ENCODE measurements at places on chromosomes 4 and X.

DNA sequence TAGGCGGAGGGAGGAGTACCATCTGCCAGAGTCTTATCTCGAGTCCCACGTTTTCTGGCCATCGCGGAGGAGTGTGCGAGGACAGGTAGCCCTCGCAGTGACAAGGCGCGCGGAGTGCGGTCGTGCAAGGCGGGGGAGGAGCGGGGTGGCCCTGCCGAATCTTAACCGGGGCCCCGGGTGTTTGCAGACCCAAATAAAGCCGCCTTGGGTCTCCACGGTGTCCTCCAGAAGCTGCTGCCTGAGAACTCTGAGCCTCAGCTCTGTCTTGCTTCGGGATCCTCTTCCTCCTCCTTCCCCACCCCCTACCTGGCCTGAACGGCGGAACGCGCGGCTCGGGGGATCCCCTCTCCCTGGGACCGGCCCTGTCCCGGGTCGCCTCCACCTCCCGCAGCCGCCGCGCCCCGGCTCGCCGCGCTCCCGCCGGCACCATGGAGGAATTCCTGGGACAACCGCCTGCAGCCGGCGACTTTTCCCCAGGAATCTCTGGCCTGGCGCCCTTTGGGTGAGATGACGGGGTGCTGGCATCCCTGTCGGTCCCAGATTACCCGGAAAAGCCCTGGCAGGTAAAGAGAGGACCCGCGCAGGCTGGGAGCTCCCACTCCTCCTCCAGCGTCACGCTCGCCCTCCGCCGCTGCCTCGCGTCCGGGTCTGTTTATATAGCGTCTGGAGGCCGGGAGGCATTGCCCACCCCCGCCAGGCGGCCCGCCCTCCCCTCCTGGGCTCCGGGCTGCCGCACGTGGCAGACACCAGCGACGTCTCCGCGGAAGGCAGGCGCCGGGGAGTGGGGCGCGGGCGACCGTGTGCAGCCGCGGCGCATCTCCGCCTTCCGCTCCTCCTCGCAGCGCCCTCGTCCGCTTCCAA, at the start of gene GALNTL6:
TSS of gene GALNTL6 (plus strand) at position 740 of the 861 bp plus-strand sequence.
- no peak for DNase-seq

DNA sequence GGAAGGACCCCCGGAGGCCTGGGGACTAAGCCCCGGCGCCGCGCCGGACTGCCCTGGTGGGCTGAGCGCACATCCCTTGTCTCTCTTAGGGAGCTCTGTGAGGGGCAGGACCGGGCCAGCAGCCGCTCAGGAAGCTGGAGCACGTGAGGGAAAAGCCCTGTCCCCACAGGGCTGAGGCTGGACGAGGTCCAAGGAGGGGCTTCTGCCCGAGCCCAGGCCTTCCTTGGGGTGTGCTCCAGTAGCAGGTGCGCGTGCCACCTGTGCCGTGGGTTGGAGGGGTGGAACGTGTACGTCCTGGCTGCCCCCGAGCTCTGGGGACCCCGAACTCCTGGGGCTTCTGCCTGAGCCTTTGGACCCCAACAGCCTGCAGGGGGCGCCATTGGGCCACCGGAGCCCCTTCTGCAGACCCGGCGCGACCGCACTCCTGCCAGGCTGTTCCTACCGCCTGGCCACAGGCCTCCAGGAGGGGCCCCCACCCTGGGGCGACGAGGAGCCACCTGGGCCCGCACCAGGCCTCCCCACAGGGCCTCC, 27.2 kb downstream of the TACC3 start:
- DNase-seq: no peak

GRCh38 chr4:186724058-186724863, 605 bp upstream of the FAT1 start:
- DNase-seq: no peak

- DNase-seq: no peak
Measured at GRCh38 chr4:9735515-9735914, 45.9 kb upstream of the DRD5 start.

All from SIG-M5 (cell line).